ENCODE measurements at places on chromosomes 11 and 22.

DNA sequence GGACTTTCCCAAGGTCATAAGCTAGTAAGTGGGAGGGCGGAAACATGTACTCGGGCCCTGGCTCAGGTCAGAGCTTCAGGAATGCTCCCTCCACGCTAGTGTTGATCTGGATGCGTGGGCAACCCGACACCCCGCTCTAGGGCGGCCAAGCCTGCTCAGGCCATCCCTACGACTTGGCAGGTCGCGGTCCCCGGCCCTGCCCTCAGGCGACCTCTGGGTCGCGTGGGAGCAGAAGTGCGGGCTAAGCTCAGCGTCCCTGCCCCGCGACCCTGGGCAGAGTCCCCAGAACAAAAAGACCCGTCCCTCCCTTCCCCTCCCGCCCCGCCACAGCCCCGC lies 781 bp upstream of the TEF start:
- no peak for DNase-seq

GRCh38 chr22:20298803-20299745 lies 20.8 kb downstream of the DGCR6L start:
- peak; percentile 95 for DNase-seq

DNA sequence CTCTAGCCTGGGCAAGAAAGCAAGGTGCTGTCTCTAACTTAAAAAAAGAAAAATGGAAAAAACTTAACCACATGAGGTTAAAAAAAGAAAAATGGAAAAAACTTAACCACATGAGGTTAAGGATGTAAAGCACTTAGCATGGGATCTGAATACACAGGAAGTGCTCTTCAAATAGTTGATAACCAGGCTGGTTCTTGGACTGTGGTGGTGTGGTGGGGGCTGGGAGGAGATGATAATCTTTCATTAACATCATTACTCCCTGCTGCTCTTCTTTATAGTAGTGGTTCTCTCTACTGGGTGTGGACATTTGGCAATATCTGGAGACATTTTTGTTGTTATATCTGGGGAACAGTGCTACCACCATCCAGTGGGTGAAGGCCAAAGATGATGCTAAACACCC lies 88.4 kb downstream of the TTC17 start:
- DNase-seq: no peak

DNA sequence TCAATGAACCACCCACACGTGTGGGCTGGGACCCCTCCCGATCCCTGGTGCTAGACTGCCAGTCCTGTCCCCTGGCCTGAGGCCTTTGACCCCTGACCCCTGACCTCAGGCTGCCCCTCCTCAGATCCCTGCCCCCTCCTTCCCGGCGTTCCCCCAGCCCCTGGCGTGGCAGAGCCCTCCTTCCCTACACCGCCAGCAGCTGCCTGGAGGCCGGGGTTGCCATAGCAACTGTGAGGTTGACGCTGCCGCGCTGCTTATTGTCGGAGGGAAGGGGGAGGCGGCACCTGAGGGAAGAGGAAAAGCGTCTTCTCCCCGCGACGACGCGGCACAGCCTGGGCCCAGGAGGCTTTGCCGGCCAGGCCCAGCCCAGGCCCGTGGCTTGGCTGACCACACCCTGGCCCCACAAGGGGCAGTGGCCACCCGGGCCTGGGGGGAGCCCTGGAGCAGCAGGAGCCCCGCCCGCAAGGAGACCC lies 32.6 kb downstream of the SHANK3 start:
- DNase-seq: no peak

DNA sequence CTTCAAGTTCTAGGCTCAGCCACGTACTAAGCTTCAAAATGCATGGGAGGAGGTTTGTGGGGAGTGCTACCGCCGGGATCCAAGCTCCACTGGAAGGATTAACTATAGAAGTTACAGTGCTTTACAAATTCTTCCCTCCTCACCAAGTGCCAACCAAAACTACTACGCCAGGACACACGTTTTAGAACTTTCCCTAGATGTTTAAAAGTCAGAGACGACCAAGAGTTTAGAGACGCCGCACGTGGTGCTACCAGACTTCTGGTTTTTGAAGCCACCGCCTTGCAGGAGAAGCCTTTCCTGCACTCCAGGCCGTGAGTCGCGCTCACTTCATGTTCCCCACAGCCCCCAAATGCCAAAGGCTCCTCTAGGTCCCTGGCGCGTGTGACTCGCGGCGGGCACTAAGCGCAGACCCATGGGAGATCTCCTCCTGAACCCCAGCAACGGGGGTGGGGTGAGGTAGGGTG lies 734 bp downstream of the SNU13 start:
- peak; percentile 22 for DNase-seq

DNA sequence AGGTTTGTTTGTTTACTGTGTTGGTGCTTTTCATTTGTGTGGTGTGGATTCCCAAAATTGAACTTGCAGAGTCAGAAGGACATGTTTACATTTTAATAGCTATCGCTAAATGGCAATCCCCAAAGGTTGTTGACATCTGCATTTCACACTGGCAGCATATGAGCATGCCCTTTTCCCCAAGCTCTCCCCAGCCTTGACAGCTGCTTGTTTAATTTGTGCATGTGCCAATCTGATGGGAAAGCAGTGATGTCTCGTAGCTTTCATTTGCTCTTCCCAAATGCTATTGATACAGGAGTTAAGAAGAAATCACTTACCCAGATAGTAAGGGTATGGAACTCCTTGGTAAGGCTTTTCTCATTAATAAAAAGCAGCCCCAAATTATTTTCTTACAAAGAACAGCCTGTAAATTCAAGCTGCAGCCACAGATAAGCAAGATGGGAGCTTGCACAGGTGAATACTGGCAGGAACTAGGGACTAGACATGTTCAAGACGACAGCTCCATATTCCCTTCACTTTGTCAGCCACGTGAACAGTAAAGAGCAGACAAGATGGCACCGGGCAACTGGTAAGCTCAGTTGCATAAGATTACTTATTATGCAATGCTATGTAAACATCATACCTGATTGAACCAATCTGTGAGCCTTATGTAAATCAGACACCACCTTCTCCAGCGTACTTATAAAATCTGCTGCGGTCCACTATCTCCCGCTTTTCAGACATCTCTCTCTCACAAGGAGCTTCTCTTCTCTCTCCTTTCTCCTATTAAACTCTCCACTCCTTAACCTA lies 87.4 kb downstream of the IGLL5 start:
- no peak for DNase-seq

GRCh38 chr11:10438458-10438857 lies 16.6 kb upstream of the AMPD3 start:
- no peak for DNase-seq

- no peak for DNase-seq
Observed at GRCh38 chr22:28907311-28908008, 24.1 kb downstream of the ZNRF3 start.
